ENCODE measurements at places on chromosomes 1 and 21.

DNA sequence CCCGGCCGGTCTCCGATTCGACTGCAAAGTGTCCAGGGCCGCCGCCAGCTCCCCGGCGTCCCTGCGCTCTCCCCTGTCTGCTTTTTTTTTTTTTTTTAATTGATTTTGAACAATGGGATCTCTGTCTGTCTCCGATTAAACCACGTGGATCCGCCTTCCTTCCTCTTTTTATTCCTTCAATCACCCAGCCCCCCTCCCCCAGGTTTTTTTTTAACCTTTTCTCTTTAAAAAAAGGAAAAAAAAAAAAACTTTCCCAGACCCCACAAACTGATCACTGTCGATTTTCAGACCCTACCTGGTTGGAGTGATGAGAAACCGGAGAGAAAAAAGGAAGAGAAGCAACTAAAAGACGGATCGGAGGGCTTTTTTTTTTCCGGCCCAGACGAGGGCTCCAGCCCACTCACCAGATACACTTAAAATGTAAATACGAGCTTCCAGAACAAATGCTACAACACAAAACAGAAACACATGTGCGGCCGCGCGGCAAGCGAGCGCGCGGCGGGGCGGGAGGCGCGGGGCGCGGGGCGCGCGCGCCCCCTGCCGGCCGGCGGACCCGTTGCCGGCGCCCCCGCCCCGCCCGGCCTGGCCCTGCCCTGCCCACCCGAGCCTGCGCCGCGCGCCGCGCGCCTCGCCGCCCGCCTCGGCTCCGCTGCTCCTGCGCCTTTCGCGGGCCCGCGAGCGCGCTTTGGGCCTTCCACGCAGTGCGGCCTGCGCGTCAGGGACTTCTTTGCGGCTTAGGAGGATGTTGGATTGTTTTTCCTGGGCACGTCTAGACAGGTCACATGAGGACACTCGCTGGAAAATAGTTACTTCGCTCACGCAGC lies at the start of gene RCC2:
TSS of gene RCC2 (minus strand) at position 428 of the 824 bp plus-strand sequence. CDS start 1,163 bp downstream, outside the sequence.
- DNase-seq: peak; percentile 54

DNA sequence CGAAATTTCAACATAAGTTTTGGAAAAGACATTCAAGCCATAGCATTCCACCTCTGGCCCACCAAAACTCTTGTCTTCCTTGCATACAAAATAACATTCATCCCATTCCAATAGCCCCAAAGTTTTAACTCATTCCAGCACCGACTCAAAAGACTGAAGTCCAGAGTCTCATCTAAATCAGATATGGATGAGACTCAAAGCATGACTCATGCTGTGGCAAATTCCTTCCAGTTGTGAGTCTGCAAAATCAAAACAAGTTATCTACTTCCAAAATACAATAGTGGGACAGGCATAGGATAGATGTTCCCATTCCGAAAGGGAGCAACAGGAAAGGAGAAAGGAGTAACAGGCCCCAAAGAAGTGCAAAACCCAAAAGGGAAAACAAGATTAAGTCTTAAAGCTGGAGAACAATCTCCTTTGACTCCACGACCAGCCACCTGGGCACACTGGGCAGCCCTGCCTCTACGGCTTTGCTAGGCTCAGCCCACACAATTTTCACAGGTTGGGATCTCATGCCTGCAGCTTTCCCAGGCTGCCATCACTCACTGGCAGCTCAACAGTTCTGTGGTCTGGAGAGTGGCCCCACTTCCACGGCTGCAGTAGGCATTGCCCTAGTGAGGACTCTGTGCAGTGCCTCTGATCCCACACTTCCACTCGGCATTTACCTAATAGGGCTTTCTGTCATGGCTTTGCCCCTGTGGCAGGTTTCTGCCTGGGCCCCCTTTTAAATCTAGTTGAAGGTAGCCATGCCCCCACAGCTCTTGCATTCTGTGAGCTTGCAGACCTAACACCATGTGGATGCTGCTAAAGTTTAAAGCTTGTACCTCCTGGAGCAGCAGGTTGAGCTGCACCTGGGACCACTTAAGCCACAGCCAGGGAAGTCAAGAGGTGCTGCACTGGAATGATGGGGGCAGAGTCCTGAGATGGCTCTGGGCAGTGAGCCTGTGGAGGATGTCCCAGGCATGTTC lies 51.0 kb downstream of the RUNX3 start:
- no peak for DNase-seq

- DNase-seq: no peak
Measured at GRCh38 chr1:208821939-208822338, 577.8 kb upstream of the PLXNA2 start.

- no peak for DNase-seq
Measured at GRCh38 chr1:57857809-57858208, 433.9 kb upstream of the DAB1 start.

DNA sequence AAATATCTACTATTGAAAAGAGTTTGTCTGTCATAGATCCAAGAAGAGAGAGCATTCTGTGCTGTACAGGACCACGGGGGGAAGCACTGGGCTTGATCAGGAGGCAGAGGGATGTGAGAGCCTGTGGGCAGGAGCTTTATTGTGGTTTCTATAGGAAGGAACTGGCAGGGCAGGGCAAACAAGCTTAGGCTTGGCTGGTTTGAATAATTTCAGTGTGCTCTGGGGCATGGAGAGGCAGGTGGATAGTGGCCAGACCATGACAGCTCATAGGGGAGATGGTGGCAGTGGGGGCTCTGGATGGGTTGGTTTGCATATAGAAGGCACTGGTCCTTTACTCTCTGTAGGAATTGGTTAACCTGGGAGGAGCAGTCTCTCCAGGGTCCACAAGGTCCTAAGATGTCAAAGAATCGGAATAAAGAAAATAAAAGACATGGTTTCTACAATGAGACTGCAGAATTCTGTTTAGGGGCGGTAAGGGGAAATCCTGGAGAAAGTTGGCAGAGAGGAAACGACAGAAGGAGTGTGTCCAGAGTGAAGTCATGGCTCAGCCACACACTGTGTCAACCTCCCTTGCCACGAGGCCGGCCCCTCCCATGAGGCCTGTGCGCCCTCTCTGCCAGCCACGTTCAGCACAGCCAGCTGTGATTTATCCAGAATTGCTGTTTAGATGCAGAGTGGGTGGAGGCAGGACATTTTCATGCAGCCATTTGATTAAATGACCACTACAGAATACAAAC lies 81.7 kb upstream of the PGBD5 start:
- no peak for DNase-seq

- no peak for DNase-seq
Measured at GRCh38 chr1:42851420-42851819, 5.0 kb downstream of the ZNF691 start.

DNA sequence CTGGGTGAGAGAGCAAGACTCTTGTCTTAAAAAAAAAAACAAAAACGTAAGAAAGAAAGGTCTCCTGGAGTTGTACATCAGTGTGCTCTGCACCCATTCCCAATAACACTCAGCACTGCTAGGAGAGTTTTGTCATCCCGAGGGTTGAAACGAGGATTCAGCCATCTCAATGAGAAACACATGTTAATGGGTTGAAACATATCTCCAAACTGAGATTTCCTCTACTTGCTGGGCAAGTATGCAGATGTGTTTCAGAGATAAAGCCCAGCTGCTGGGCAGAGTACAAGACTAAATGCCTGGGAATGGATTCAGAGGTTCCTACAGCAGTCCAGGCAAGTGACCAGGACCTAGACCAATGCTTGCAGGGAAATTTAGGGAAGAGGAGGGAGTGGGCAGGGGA lies 2.6 kb upstream of the MFN2 start:
- no peak for DNase-seq

DNA sequence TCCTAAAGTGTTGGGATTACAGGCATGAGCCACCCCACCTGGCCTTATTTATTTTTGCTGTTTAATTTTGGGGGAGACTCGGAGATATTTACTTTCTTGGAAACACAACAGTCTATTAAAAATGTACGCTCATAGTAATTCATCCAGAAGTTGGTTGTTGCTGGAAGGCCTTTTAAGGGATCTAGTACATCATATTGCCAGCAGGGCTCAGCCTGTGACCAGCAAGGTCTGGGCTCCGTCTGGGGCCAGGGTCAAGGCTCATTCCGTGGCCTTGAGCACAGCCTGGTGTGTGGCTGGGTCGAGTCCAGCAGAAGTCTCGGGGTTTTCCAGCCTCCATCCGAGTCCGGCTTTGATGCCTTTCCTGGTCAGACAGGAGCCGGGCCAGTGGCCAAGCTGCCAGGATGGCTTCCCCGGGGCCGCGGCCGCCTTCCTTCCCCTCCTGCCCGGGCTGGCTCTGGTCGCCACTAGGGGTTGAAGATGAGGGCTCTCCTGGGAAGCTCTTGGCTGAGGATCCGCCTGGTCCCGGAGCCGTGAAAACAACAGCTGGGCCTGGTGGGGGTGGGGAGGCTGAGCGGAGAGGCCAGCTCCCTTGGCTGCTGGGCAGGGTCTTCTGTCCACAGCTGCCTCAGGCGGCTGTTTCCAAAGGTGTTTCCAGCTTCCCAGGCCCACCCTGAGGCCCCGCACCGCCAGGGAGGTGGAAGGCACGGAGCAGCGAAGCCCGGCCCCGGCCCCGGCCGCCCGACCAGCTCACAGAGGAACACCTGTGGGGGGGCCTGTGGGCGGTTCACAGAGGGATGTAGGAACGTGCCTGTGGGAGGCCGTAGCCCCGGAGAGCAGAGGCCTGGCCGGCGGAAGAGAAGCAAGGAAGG lies 5.1 kb upstream of the VWA1 start:
- no peak for DNase-seq

Data from stimulated activated CD4-positive, alpha-beta T cell treated with anti-CD3 and anti-CD28 coated beads, Interleukin-4, amount 100 ng/mL, for 48 hours (primary cell).